RCC 7860 (cell line): ENCODE measurements at places on chromosomes 2 and 18.

- DNase-seq = no peak
Observed at GRCh38 chr2:61179701-61180639, 18.0 kb downstream of the C2orf74 start.

DNA sequence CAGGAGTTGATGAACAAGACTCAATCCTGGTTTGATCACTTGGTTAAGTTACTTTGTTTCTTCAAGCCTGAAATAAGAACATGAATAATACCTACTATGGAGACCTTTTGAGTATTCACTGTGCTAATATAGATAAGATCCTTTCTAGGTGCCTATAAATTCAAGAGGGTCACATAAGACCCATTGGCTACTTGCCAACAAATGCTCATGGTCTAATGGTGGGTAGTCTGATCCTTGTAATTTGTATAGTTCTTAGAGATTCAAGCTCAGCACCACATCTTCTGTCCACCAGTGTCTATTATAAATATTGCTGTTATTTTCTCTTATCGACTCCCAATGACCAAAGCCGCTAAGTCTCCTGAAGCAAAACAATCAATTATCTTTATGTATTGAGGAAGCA lies 27.4 kb upstream of the ACSL3 start:
- DNase-seq = no peak

- DNase-seq = no peak
Observed at GRCh38 chr2:161426922-161427663, 11.0 kb downstream of the TBR1 start.

- DNase-seq = no peak
Observed at GRCh38 chr2:238174701-238175100, 15.9 kb downstream of the ERFE start.

DNA sequence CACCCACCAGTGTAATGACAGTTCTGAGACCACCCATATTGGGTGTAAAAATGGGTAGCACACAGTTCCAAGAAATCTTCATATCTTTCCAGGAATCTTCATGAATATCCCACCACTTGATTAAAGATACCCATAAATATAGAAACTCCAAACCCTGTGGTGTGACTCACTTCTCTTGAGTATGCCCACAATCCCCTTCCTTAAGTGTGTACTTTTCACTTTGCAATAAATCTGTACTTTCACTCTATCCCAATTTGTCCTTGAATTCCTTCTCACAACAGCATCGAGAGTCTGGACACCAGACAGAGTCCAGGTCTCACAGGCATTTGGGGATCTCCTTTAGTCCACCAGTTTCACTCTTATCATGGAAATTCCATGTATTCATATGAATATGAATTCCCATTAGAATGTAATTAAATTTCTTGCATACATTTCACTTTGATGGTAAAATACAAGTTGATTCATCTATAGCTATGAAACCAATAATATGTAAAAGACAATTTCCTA lies 287.0 kb upstream of the SESTD1 start:
- no peak for DNase-seq

DNA sequence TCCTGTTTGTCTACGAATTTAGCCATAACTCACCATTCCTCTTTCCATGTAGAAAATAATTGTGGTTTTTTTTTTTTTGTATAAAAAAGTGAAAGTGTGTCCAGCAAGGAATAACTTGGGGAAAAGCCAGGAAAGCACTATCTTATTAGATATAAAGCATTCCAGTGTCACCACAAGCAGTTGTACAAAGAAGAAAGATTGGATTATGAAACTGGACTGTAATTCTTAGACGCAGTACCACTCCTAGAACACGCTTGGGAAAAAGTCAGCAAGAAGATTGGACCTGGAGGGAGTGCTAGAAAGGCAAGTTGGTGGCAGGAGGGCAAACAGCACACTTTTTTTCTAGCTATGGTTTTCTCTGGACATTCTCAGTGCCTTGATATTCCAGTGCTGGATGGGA lies 186.7 kb downstream of the PARD3B start:
- DNase-seq = peak; percentile 8

- DNase-seq = no peak
Observed at GRCh38 chr2:136116151-136116812, 1.7 kb downstream of the CXCR4 start.

- DNase-seq = no peak
Observed at GRCh38 chr18:60247103-60247502, 125.5 kb downstream of the MC4R start.

DNA sequence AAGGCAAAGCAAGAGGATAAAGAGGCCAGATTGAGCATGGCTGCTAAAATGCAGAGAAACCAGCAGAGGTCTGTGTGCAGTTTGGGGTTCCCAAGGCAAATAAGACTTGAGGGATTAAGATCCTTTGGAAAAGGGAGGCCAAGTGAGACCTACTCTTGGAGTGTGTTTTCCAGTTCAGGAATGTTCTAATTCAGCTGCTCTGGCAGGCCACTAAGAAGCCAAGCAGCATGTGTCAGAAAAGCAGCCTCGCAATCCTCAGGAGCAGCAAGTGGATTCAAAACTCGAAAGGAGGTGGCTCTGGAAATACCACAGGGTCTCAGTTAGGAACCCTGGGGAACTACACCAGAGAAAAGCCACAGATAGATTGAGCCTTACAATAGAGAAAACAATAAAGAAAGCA lies 569.2 kb downstream of the METTL4 start:
- no peak for DNase-seq

DNA sequence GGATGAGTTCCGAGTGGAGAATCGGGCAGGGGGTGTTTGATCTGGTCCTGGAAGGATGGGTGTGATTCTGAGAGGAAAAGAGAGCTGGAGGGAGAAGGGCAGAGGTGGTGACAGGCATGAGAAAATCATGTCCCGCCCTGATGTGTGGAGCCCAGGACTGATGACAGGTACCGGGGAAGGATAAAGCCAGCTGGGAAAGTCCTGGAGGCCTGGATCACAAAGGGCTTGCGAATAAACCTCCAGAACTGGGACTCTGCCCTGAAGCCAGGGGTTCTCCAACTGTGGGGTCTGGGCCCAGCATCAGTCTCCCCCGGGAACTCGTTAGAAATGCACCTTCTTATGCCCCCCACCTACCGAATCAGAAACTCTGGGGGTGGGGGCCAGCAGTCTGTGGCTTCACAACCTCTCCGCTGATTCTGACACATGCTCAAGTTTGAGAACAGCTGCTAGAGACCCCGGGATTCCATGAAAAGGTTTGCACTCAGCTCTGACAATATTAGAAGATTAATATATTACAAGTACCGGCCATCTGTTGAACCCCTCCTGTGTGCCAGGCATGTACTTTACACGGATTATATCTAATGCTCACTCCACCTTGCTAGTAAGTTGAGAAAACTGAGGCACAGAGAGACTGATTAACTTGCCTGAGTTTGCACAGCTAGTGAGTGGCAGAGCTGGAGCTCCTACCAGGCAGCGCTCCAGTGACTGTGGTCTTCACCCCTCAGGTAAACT lies 8.0 kb downstream of the TNFRSF11A start:
- DNase-seq = no peak

- no peak for DNase-seq
Observed at GRCh38 chr18:57984490-57985115, 59.4 kb upstream of the NEDD4L start.

GRCh38 chr2:23422089-23423061 lies 37.4 kb downstream of the KLHL29 start:
- no peak for DNase-seq

- DNase-seq = no peak
Observed at GRCh38 chr18:56660655-56661054, 9.5 kb downstream of the WDR7 start.

DNA sequence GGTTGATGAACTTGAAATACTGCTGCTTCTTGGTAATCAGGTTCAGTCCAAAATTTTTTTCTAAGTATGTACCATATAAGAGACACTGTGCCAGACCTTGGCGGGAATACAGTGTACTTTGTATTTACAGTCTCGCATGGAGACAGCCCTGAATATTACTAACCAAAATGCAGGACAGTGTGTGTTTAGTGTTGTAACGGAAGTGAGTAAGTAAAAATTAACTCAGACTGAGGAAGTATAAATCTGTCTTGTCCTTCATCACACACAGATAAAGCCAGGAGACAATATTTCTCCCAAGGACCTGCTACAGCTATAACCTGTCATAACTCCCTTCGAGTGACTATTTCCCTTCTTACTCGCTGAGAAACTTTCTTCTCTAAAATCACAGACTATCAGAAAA lies 76.9 kb downstream of the ACTR3 start:
- DNase-seq = no peak

DNA sequence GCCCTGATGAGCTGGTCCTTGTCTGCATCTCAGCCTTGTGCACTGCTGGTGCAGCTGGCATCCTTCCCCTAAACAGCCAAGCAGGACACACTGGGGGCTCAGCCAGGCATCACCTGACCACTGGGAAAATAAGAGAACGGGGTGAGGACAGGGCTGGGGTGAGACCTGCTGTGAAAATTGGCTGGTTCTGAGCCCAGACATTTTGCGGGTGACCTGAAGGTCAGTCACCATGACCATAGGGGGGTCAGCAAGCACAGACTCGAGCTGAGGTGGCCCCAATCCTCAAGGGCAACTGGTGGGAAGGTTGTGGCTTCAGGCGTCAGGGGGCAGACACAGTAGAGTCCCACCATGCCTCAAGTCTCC lies 144.9 kb upstream of the TWIST2 start:
- no peak for DNase-seq

DNA sequence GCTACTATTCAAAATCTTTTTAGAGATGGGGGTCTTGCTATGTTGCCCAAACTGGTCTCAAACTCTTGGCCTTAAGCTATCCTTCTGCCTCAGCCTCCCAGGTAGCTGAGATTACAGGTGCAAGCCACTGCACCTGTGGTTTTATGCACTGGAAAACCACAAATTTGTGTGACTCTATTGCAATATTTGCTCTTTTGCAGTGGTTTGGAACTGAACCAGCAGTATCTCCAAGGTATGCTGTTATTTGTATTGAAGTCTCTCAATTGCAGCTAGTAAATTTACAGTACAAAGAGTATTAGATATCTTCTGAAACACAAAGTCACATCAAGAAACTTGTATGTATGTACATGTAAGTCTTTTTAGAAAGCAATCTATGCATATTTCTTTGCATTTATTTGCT lies 46.2 kb downstream of the PPP4R1 start:
- DNase-seq = no peak

DNA sequence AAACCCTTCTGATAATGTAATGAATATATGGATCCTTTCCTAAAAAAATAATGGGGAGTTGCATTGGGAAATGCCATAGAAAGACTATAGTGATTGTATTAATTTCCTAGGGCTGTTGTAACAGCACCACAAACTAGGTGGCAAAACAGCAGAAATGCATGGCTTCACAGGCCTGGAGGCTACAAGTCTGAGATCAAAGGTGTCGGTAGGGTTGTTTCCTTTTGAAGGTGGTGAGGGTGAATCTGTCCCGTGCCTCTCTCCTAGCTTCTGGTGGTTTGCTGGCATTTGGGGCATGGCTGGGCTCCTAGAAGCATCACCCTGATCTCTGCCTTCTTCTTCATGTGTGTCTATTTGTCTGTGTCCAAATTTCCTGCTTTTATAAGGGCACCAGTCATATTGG lies 149.7 kb downstream of the INHBB start:
- DNase-seq = no peak

DNA sequence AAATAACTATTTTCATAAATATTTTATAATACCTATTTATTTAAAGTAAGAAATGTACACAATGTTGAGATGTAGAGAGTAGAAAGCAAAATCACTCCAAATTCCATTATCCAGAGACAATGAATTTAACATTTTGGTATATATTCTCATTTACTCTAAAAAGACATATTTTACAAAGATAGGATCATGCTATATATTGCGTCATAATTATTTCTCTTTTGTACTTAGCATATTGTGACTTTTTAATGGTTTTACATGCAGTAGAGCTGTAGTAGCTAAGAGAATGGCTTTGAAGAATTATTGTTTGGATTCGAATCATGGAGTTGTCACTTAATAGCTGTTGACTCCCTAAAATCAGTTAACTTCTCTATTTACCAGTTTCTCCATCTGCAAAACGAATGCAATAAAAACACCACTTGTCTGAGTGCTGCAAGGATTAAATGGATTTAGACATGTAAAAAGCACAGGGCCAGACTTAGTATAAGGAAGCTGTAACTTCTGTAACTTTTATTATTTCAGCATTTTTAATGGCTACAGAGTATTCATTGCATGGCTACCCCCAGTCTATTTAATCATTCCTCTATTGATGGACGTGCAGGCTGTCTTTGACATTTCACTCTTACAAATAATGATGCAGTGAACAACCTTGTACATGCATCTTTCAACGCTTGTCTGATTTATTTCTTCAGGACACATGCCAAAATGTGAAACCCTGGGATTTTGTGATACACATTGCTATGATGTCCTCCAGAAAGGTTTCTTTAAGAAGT lies 33.2 kb downstream of the KCNS3 start:
- no peak for DNase-seq

DNA sequence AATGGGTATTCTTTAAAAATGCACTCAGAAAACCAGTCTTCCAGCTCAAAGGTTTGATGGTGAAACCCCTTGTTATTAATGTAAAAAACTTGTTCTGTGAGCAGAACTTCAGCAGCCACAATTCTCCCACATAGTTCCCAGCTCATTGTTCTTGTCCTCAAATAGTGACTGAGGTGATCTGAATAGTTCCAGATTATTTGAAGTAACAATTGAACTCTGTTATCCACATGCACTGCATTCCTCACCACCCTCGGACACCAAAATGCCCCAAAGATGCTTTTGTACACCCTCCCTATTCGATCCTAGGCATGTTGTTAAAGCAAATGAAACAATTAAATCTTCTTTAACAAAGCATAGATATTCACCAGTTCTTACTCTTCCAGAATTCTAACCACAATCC lies 2186.8 kb upstream of the CELF4 start:
- DNase-seq = no peak

DNA sequence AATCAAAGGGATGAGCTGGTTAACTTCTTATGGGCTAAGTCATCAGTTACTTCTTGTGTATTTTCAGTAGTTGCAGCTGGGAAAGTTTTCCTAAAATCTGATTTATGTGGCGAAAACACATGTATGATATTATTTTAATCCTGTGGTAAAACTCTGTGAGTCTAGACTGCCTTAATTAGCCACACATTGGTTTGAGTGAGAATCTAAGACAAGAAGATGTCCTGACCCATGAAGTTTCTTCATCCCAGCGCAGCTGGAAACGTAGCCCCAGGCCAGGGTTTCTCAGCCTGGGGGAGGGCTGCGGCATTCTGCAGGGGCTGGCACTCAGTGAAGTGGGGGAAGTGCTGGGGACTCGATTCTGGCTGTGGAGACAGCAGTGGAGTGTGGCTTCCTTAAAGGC lies 44.7 kb upstream of the INHBB start:
- DNase-seq = no peak

DNA sequence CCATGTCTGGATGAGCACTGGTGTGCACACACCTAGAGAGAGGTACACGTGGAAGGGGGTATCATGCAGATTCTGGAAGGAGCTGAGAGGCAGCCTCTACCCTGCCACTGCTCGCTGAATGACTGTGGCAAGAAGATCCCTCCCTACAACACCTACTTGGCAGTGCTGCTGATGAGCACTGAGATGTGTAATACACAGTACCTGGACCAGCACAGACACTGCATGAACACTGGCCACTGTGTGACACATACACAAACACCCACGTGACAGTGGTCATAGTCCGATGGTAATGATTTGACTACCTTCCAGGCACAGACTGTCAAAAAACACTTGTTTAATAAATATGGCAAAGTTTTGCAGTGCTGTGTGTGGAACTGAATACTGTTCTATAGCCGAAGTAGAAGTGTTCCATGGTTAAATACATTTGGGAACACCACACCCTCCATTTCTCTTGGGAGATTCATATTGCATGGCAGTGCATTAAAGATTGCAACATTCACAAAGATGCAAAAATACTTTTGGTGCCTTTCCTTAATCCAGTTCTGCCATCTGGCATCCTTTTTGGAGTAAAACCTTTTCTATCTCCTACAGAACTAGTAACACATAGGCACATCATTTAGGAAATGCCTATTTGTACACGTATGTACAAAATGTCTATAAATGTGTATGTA lies 29.6 kb downstream of the MRPS5 start:
- no peak for DNase-seq
